ENCODE measurements at places on chromosomes 11 and 22.

- no peak for DNase-seq
Measured at GRCh38 chr11:72807021-72807693, 7.1 kb upstream of the ATG16L2 start.

DNA sequence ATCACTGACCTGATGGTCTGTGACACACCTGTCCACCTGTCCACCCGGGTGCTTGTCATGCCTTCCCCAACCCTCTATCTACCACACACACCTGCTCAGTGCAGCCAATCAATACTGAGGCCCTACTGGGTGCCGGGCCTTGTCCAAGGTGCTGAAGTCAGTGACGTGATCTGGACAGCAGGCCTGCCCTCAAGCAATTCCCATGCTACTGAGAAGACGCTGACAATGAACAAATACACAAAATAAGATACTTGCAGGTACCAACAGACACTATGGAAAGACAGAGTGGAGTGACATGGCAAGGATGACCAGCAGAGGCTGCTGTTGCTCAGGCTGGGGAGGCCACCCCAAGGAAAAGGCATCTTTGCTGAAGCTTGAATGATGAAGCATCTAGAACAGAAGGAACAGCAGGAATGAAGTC lies 21.2 kb downstream of the PLAAT3 start:
- peak; percentile 41 for DNase-seq

DNA sequence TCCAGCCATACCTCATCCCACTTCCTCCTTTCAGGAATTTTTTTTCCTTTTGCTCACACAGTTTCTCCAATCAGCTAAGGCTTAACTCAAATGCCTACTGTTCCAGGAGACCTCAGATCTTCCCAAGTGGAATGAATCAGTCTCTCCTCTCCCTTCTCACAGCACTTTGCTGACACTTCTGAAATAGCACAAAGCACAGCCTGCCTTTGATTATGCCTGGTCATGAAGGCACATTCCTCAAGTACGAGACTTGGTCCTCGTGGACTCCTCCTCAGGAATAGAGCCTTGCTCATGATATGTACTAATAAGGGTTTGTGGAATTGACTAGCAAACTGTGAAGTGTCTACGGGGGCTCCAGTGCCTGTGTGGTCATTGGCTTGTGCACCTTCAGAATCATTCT lies 176.7 kb upstream of the TENM4 start:
- DNase-seq, result no peak

- DNase-seq, result peak; percentile 98
Measured at GRCh38 chr11:46293641-46294103, 16.2 kb downstream of the CREB3L1 start.

- DNase-seq, result no peak
Measured at GRCh38 chr11:119030029-119030328, 698 bp downstream of the SLC37A4 start.

DNA sequence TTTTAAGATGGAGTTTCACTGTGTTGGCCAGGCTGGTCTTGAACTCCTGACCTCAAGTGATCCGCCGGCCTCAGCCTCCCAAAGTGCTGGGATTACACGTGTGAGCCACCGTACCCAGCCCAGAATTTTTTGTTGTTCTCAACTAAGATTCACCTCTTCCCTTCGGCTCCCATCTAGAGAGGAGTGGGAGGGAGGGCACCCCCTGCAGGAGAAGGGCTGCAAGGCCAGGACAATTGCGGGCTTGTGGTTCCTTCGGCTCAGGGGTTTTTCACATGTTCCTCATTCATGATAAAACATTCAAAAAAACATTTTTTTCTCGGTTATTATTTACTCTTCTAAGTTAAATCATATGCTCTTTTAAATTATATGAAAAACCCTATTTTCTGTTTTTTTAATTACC lies 201.1 kb upstream of the LRRC4C start:
- no peak for DNase-seq

GRCh38 chr11:84969103-84969502 lies 658.0 kb downstream of the DLG2 start:
- peak; percentile 16 for DNase-seq

DNA sequence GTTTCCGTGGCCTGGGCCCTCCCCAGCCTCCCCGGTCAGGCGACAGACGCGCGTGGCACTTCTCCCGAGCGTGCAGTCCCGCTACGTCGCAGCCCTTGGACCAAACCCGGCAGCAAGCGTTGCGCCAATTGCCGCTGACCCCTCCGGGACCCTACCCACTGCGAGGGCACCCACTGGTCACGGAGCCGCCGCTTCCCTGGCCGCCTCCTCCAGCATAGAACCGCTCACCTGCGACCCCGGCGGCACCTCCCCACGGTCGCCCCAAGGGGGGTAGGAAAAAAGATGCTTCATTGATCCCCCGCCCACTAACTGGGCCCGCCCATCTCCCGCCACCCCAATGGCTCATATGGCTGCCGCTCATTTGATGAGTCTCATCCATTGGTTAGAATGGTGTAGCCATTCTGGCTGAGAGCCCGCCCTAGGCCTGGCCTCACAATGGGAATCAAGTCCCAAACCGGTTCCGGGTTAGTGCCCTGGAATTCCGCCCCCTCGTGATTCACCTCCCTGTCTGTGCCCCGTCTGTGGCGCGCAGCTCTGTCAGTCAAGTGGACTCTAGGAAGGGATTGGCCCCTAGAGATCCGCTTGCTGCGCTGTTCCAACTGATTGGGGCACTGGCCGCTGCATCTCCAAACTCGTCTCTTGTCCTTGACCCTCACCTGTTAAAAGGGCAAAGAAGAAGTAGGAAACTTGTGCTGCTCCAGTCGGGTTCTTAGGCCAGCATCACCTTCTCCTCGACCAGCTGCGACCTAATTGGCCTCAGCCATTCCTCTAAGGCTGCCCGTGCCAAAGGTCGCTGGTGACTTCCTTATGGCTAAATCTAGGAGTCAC lies at the start of gene MSANTD4:
MSANTD4 (minus strand) TSS at position 274 of the 828 bp plus-strand sequence. CDS start 11,323 bp downstream, outside the sequence.
- peak; percentile 99 for DNase-seq

- no peak for DNase-seq
Measured at GRCh38 chr11:41413843-41414242, 45.6 kb downstream of the LRRC4C start.

DNA sequence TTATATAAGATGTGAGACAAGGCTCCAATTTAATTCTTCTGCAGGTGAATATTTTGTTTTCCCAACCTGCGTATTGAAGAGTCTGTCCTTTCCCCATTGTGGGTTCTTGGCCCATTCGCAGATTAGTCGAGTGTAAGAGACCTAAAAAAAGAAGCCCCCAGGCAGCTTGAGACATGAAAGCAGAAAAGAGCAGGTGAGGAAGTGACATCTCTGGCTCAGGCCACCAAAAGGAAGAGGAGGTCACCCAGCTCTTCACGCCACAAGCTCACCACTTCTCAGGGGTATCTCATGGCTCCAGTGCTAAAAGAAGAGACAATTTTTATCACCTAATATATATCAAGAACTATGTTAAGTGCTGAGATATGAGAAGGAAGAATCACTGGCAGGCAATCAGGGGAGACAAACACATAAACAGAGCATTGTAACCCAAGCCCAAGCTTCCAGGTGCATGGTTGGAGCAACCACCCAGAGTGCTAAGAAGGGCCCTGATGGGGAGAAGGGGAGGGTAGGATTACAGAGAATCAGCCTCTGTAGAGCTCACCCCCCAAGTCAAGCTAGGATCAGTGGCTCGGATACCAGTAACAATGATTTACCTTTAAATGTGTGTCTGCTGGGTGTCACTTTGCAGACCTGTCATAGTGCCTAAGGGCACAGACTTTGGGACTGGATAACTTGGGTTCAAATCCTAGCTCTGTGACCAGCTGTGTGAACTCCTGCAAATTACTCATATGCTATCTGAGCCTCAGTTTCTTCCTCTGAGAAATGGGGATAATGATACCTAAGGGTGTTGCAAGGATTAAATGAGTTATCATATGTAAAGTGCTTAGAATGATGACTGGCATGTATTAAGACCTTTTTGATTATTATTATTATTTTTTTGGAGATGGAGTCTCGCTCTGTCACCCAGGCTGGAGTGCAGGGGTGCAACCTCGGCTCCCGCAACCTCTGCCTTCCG lies 39.2 kb downstream of the MCHR1 start:
- DNase-seq, result no peak

DNA sequence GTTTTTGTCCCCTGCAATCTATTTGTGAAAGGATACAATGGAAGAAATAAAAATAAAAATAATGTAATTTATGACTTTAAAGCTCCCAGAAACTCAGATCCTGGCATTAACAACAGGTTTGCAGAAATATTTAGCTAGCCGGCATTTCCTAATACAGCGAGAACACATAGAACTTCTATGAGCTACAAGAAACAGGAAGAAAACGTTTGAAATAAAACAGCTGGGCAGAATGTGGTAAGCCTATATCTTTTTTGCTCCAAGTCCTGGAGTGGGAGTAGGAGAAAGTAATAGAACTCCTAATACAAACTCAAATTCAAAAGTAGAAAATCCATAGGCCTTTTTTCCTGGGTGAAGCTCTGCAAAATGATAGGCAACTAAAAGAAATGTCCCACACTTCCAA lies 29.6 kb upstream of the FIBIN start:
- no peak for DNase-seq

DNA sequence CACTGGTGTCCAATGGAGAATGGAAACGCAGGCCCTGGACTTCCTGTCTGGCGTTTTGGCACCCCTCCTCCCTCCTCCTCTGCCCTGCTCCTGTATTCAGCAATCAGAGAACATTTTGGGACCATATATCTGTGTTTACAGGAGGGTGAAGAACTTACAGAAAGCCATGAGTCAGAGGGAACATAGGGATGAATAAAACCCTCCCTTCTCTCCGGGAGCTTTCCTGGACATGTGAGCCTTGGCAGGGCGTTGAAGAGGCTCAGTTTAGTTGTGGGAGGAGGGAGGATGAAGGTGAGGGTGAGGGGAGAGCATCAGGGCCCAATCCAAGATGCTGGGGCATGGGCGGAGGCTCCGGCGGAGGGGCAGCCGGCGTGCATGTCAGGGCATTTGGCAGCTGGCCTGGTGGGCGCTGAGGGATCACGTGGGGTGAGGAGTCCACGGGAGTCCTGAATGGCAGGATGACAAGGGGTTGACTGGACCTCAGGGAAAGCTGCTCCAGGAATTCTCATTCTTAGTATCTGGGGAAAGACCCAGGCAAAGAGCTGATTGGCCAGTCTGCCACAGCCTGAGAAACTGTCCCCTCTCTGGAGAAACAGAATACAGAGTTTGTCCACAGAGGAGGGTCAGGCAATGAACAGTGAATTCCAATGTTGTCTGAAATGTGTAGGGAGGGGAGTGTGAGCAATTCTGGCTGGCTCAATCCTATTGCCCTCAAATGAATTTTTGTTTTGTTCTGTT lies 28.9 kb downstream of the MICAL2 start:
- DNase-seq, result peak; percentile 97

GRCh38 chr11:65456418-65456817 lies 33.8 kb downstream of the NEAT1 start:
- peak; percentile 41 for DNase-seq

DNA sequence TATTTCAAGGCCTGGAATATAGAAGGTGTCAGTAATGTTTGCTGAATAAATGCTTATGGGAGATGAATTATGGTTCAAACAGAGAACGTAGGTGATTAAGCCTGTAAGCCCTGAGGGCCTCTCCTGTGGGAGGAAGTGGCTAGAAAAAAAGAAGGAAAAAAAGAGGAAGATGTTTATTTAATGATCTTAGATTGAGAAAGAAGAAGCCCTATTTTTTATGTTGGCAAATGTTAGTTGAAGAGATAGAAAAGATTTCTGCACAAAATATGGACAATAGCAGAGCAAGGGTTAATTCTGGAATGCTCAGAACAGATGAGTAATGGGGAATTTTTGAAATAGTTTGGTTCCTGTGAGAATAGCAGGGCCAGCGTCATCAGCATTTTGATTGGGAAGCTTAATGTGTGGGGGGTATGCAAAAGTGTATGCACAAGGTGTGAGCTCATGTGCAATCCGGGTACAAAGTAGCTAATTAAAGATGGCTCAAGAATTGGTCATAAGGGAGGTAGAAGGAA lies 95.7 kb downstream of the TEAD1 start:
- peak; percentile 85 for DNase-seq

DNA sequence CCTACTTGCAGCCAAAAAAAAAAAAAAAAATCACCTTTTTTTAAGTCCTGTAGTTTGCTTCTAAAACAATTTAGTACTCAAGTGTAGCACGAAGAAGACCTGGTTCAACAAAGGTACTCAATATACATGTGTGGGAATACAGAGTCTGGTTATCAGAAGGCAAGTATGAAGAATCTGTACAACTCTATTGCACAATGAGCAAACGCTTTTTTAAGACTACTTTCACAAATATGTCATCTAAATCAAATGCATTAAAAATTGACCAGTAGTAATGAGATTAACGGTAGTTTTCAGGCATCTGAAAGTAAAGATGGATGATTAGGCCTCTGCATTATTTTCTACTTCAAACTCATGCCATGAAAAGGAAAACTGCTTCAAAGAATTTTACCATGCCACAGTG lies 9.5 kb downstream of the CHORDC1 start:
- no peak for DNase-seq

GRCh38 chr11:66279092-66279734 lies 1.2 kb downstream of the CNIH2 start:
- DNase-seq, result no peak

GRCh38 chr11:71091506-71092265 lies 160.7 kb downstream of the SHANK2 start:
- no peak for DNase-seq

DNA sequence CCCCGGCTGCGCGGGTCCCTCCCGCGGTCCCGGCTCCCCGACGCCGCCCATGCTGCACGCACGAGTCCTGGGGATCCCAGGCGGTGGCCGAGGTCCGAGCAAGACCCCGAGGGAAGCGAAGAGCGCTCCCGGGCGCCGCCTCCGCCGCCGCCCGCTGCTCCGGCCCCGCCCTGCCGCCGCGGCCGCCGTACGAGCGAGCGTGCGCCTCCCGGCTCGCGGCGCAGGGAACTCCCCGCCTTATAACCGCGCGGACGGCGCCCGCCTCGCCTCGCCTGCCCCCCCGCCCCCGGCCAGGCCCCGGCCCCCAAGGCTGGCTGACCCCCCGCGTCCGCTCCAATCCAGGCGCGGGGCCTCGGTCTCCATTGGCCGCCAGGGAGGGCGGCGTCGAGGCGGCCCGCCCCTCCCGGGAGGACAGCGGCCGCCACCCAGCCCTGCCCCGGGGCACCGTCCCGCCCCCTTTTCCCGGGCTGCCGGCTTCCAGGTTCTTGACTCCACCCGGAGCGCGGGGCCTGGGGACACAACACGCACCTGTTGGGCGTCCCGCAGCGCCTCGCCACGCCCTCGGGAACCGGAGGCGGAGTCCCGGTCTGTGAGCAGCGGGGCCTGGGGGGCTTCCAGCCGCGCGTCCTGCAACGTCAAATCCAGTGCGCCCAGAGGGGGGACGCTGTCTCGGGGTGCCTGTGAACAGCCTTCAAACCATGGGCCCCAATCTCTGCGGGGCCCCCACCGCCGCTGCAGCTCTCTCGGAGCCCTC lies at the start of gene FADS3:
FADS3 (minus strand) TSS at position 215 of the 754 bp plus-strand sequence; CDS start at position 51, 164 bp downstream.
- DNase-seq, result peak; percentile 63

DNA sequence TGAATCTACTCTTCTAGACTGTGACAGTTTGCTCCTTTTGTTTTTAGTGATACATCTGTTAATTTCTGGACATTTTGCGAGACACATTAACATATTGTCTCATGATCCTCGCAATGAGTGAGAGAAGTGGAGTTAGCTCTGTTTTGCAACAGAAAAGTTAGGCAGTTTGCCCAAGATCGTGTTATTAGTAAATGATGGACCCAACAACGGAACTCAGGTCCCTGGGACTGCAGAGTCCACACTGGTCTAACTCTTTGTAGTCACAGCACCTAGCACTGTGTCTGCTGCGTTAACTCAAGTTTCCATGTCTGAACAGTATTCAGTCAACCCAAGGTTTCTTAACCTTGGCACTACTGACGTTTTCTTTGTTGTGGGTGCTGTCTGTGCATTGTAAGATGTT lies 3.2 kb downstream of the DEPDC7 start:
- DNase-seq, result no peak

GRCh38 chr11:44300844-44301563 lies 8.9 kb downstream of the ALX4 start:
- peak; percentile 72 for DNase-seq

GRCh38 chr11:10208131-10208575 lies 85.9 kb downstream of the SBF2 start:
- DNase-seq, result peak; percentile 64
